ENCODE measurements at places on chromosomes 2 and 18.

DNA sequence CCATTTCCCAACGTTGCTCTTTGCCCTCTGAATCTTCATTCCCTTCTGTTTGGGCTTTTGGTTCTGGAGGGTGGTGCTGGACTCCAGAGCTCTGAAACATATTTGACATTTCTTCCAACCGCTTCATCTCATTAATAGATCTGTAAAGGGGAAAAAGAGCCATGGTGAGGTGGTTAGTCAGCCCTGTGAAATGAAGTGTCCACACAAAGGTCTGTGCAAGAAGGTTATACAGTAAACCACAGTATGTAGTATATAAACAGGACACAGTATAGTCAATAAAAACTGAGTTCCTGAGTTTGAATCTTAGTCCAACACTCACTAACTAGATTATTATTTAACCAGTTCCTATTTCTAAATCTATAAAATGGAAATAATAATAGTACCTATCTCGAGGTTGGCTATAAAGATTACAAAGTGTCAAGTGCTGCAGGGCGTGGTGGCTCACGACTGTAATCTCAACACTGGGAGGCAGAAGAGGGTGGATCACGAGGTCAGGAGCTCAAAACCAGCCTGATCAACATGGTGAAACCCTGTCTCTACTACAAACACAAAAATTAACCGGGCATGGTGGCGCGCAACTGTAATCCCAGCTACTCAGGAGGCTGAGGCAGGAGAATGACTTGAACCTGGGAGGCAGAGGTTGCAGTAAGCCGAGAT is 13.1 kb downstream of the STARD7 start:
- DNase-seq, result no peak

- DNase-seq, result no peak
Measured at GRCh38 chr18:34820360-34821065, 110.4 kb downstream of the DTNA start.

DNA sequence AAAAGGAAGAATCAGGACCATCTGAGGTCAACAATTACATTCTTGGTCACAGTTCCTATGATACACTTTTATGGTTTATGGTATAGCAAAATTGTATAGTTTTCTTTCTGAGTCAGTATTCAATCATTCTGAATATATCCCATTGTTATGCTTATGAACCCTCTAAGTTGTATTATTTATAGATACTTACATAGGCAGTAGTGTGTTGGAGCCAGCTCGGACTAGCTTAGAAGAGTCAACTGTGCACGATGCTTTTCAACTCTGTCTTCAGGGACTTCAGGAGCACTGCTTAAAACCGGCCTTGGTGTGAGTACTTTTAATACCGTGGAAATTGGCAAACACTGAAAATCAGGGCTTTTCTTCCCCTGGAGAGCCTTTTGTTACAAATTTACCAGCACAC is 215.7 kb downstream of the IKZF2 start:
- no peak for DNase-seq

GRCh38 chr2:63444565-63445288 is 143.6 kb downstream of the WDPCP start:
- no peak for DNase-seq

GRCh38 chr2:29187926-29188325 is 72.7 kb downstream of the CLIP4 start:
- no peak for DNase-seq

DNA sequence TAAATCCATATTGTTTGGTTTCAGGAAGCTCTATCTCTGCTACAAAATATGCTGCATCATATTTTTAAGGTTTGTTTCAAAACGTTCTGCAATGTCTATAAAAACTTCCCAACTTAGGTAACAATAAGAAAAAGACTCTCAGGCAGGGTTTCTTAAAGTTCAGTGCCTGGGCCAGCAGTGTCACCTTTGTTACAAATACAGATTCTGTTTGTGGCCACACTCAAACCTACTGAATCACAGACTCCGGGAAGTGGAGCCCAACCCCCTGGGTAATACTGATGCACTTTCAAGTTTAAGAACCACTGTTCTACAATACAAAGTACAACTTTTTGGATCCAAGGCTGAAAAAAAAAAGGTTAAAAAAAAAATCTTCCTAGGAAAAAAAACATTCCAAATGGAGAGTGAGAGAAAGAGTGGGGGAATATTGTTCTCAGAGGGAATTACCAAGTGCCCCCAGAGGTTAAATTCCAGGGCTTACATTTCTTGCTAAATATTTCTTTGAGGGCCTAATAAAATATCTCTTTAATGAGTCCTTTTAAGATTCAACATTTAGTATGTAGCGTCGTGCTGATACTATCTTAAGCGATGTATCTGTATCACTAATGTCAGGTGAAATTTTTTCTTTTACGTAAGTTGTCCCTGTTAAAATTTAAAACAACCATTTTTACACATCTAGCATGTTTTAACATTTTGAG is 476.7 kb downstream of the TXNL1 start:
- DNase-seq, result no peak

GRCh38 chr18:49170145-49170544 is 219.4 kb upstream of the SMAD7 start:
- no peak for DNase-seq

DNA sequence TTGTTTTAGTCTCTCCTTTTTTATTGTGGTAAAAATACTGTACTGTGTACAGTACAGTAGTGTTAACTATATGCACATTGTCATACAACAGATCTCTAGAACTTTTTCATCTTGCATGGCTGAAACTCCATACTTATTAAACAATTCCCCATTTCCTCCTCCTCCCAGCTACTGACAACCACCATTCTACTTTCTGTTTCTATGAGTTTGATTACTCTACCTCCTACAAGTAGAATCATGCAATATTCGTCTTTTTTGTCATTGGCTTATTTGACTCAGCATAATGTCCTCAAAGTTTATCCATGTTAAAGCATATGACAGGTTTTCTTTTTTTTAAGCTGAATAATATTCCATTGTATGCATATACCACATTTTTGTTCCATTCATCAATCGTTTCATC is 338.2 kb downstream of the AGPS start:
- DNase-seq, result no peak

DNA sequence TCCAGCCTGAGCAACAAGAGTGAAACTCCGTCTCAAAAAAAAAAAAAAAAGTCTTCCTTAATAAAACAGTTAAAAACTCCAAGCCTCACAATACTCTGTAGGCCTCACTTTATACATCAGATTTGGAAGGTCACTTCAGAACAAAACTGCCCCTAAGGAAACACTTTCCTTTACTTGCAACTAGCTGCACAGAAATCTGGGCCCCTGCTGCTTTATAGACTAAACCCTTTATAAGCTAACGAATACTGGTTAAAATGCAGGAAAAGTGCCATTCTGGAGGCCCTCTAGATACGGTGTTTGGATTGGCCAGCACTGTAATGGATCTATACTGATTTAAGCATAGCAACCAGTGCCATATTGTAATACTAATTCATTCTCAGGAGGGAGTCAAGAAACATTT is 1.5 kb downstream of the ABHD1 start:
- no peak for DNase-seq

- DNase-seq, result no peak
Measured at GRCh38 chr18:56233595-56233994, 404.8 kb downstream of the TXNL1 start.

- no peak for DNase-seq
Measured at GRCh38 chr18:35451032-35451431, 46.7 kb downstream of the INO80C start.

GRCh38 chr2:239460780-239461179 is 60.0 kb upstream of the HDAC4 start:
- DNase-seq, result no peak

- no peak for DNase-seq
Measured at GRCh38 chr2:127700527-127701192, 637 bp upstream of the SFT2D3 start.

DNA sequence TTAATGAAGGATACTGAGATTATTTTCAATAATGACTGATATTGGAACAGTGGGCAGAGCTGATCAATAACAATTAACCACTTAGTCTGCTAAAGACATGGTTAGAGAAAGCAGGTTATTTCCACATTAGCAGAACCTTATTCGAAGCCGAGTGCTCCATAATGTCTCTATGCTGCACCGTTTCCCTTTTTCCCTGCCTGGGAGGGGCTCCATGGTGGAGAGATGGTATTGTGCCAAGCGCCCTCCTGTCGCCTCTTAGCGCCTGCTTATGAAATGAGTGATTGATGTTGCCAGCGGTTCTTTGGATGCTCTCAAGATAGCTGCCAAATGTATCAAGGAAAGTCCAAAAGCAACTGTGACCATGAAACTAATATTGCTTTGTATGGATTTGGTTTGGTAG is 34.6 kb upstream of the INSIG2 start:
- no peak for DNase-seq

GRCh38 chr2:70775141-70775540 is 7.1 kb upstream of the ADD2 start:
- no peak for DNase-seq

GRCh38 chr2:100577777-100578176 is 15.0 kb downstream of the PDCL3 start:
- no peak for DNase-seq

- no peak for DNase-seq
Measured at GRCh38 chr18:58979615-58980014, 114.9 kb downstream of the ZNF532 start.

DNA sequence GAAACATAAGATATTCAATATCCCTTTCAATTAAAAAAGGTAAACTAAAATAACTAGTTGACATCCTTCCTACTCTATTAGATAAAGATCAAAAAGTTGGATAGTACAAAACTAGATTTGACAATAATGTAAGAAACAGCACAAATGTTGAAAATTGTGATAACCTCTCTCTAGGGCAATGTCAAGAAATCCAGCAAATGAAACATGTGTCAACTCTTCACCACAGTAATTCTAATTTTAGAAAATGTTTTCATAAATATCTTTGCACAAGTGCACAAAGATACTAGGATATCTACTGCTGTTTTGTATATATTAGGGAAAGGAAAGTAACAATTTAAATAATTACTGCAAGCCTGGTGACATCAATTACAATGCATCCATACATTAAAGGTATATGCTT is 1220.1 kb downstream of the LRP1B start:
- no peak for DNase-seq

DNA sequence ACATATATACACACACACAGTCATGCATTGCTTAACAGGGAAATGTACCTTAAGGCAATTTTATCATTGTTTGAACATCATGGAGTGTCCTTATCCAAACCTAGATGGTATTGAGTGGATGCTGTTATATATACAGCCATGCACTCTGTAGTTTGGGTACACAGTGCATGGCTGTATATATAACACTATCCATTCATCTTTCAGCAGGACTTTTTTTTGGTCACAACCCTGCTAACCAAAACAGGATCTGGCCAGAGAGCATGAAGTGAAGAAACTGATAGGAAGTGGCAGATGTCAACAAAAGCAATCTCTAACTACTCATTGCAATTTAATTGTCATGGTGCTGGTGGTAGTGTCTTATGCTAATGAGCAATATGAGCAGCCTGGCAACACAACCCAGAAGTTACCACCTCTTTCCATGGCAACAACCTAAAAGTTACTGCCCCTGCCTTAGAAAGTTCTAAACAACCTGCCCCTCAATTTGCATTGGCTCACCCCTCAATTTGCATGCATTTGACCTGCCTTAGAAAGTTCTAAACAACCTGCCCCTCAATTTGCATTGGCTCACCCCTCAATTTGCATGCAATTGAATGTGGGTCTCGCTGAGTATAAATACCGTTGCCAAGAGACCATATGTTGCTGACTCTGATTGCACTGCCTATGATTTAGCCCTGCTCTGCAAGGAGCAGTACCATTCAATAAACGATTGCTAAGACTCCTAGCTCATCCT is 434.9 kb downstream of the DSEL start:
- DNase-seq, result no peak

DNA sequence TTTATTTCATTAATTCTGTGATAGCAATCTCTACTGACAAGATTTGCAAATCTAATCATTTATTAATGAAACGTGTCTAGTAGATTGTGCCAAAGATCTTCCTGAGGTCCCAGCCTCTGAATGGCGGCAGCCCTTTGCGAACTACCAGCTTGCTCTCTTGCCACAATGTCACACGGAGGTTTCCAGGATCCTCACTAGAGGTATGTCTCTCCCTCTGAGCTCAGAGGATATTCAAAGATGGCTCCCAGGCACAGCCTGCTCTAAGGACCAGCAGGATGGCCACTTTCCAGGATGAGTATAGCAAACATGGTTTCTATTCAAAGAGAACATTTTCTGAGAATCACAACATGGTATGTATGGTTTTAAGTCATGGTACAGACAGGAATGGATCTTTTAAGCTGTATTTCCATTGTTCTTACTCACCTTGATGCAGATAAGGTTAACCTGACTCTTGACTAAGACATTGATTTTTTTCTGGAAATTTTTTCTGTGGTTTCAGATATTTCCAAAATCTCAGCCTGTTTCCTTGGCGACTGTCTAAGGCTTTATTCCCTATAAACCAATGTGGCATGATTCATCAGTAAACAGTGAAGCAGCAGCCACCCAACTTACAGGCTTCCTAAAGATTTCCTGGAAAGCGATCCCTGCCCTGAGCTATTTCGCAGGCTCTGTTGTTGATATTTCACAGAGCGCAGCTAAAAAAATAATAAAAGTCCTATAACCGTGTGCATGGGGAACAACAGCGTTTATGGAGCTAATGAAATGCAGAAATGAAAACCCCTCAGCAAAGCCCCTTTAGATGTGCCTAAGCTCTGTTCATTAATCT is 54.1 kb upstream of the KLF7 start:
- DNase-seq, result no peak

DNA sequence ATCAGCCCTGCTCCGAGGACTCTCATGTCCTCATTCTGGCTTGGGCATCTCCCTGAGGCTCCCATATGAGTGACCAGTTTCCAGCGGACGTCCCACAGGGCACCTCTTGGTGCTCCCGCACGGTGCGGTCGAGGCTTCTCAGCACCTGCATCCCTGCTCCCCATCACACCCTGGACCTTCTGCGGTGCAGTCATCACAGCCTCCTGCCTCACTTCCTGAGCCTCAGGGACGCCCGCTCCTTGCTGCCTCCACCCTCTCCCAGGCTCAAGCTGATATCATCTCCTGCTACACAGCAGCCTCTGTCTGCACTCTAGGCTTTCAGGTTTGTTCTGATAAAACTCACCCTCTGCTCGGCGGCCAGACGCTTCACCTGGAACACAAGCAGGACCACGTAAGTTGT is 185.0 kb downstream of the TMEM18 start:
- no peak for DNase-seq

All from GDM1 (cell line).